IMR-90 (cell line): ENCODE measurements at places on chromosomes 7 and 10. TPM values are rescaled to one million over a fixed set of nuclear protein-coding genes. Genes with fewer than 3 reads are reported as not detected.

DNA sequence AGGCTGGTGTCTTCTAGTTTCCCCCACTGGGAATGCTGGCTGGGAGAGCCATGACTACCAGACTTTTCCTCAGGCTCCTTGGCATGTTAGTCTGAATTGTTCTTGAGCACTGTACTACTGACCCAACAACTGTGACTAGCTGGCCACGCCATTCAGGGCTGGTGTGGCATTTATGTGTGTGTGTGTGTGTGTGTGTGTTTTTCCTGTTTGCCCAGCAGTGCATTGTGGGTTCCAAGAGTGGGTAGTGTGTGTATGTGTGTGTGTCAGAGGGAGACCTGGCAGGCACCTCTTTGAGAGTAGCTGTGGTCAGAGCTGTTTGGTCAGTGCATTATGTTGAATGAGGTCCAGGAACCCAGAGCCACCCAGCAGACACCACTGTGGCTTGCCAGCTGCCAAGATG, 9.2 kb downstream of the PCBD1 start:
- no peak for DNase-seq

DNA sequence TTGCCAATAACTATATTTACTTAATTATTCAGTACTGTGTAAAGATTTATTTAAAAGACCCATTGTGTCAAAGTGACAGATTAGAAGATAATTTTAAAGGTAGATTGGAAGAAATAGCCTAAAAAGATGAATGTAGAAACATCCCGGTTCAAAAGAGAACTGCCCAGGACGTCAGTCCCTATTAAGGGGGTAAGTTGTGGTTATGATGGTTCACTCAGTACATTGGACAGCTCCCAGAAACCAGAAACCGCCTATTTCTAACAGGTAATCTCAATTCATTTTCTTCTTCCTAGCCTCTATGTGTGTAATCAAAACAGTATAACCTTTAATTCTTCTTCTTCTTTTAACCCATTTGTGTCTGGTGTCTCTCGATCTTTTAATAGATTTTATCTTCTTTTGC, 1.5 kb upstream of the FERD3L start:
- peak; percentile 46 for DNase-seq

DNA sequence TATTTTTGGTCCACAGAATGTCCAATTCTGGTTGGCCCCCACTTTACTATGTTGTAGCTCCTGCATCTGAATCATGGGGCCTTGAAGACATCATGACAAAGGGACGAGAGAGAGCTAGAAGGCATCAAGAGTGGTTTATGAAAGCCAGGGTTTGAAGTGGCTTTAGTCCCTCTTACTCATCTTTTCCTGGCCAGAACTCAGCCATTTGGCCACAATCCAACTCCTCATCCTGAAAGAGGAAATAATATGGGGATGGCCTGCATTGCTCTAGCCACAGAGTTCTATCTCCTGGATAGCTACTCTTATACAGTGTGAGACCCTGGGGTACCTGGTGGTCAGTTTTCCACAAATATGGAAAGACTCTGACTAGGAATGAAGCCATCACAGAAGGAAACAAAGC, 418.9 kb downstream of the XPNPEP1 start:
- no peak for DNase-seq

GRCh38 chr10:18144928-18145327, 4.7 kb downstream of the CACNB2 start:
- no peak for DNase-seq

DNA sequence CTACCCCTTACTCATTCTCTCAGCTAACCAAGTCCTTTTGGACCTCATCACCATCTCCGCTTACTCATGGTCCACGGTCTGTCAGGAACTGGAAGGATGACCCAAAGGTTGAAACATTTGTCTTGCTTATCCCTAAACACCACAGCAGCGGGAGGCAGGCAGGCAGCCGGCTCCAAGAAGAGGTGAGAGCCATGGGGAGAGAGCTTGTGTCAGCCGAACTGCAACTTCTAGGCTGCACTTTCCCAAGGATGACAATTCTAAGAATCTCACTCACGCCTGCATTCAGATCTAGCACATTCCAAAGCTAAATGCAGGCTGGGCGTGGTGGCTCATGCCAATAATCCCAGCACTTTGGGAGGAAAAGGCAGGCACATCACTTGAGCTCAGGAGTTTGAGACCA, 86.0 kb downstream of the SPDYE5 start:
- DNase-seq: no peak

DNA sequence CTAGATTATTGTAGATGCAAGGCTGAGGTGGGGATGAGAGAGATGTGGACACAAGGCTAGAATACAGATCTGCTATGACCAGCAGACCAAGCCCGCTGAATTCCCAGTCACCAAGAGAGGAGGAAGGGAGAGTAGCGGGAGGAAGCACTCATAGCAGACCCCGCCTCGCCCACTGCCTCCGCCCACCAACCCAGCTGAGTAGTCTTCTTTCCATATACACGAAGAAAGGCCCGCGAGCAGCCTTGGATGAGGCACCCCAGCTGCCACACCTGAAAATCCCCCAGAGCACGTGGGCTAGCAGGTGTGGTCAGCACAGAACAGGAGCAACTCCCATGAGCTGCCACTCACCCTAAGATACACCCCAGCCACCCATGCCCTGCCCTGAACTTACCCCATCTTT, 7.9 kb upstream of the H2BK1 start:
- DNase-seq: no peak

GRCh38 chr10:58023341-58024073, 244.2 kb downstream of the IPMK start:
- peak; percentile 90 for DNase-seq

- peak; percentile 34 for DNase-seq
Observed at GRCh38 chr10:8054494-8055407, at the start of gene GATA3. GATA3 (plus strand) TSS chr10:8054688; CDS start chr10:8055656, 968 bp downstream.

- peak; percentile 79 for DNase-seq
Observed at GRCh38 chr7:105806592-105807447, 69.6 kb downstream of the ATXN7L1 start.

DNA sequence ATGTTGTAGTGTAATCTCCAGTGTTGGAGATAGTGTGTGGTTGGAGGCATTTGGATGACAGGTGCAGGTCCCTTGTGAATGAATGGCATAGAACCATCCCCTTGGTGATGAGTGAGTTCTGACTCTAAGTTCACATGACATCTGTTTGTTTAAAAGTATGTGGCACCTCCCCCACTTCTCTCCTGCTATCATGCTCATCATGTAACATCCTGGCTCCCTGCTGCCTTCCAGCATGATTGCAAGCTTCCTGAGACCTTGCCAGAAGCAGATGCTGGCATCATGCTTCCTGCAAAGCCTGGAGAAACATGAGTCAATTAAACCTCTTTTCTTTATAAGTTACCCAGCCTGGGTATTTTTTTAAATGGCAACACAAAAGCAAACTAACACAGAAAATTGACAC, 499.0 kb upstream of the SEMA3D start:
- no peak for DNase-seq

GRCh38 chr10:99812177-99812576, 29.7 kb downstream of the ABCC2 start:
- DNase-seq: no peak

- DNase-seq: no peak
Observed at GRCh38 chr10:15444105-15445005, 73.3 kb upstream of the FAM171A1 start.

Gene CPA1
- total RNA-seq: not detected in 2 replicates

Gene LBX1
- not detected in 2 replicates for total RNA-seq
